ENCODE measurements at places on chromosomes 1 and 21.

DNA sequence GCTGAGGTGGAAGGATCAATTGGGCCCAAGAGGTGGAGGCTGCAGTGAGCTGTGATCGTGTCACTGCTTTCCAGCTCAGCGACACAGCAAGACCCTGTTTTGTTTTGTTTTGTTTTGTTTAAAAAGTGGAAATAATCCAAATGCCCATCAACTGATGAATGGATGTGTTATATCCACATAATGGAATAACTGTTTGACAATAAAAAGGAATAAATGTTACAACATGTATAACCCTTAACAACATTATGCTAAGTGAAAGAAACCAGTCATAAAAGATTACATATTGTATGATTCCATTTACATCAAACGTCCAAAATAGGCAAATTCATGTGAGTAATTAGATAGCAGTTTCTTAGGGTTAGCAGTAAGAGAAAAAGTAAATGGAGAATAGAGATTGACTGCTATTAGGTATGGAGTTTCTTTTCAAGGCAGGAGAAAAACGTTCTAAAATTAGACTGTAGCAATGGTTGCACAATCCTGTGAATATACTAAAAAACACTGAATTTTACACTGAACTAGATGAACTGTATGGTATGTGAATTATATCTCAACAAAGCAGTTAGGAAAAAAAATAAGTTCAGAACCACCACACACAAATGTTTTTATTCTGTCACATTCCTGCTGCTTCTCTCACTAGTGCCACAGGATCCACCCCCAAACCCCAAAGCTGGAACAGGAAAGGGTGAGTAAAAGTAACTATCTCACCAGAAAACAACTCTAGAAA lies 15.7 kb downstream of the FOXJ3 start:
- DNase-seq: no peak

DNA sequence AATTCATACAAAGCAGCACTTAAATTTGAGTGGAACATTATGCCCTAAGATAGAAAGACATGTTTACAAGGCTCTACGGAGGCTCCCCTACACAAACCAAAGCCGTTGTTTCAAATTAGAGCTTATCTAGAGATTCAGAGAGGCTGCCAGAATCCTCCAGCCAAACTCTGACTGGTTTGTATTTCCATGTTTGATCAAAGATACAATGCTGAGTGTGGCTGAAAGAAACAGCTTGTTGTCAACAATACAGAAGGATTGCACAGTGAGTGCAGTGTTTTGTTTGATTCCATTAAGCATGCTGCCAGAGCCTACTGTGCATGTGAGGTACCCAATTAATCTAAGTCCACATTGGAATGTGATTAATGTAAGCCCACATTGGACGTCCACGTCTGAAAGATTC lies 402.7 kb downstream of the DISC1 start:
- no peak for DNase-seq

GRCh38 chr1:226125831-226126230 lies 60.7 kb downstream of the ACBD3 start:
- DNase-seq: no peak

DNA sequence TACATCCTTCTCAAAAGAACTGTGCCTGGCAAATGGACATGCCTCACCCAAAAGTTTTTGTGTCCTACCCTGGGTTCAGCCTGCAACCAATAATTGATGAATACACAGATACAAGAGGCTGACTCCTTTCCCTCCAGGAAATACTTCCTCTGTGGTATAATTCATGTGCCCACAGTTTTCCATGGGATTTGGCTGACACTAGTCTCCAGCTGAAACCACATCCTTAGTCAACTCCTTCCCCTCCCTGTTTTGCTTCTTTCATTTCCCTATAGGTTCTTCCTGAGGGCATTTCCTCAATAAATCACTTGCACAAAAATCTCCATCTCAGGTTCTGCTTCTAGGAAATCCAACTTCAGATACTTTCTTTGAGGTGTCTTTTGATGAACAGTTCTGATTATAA lies 436.6 kb upstream of the C1orf87 start:
- no peak for DNase-seq

- DNase-seq: no peak
These were observed 44.7 kb upstream of the LYPLAL1 start for GRCh38 chr1:219128957-219129356.

DNA sequence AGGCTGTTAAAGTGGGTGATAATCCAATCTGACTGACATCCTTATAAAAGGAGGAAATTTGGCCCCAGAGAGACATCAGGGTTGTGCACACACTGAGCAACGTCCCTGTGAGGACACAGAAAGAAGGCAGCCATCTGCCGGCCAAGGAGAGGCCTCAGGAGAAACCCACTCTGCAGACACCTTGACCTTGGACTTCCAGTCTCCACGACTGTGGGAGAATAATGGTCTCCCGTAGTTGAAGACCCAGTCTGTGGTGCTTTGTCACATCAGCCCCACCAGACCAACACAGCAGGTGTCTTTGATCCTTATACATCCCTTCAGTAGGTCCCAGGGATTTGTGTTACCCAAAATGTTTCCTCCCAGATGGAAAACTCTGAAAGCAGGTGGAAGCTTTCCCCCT lies 4.2 kb upstream of the DNAJC28 start:
- no peak for DNase-seq

- peak; percentile 26 for DNase-seq
These were observed 14.6 kb upstream of the TMEM61 start for GRCh38 chr1:54965624-54966340.

- DNase-seq: no peak
These were observed 117.7 kb upstream of the ETS2 start for GRCh38 chr21:38688068-38688467.

DNA sequence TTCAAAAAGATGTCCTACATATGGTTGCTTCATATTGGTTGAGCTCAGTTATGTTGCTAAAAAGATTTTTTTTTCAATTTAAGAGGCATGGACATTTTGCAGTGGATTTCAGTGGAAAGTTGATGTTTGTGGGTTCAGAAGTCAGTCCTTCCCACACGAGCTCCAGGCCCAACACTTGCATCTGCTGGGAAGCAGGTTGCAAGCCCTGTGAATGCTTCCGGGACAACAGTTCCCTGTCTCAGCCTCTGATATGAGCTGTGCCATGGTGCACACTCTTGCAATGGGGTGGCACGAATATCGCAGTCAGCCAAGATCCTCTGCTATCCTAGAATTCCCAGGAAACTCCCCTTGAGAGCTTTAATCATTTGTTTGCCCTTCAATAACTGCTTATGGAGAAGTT lies 30.3 kb upstream of the ABCG1 start:
- no peak for DNase-seq

- no peak for DNase-seq
These were observed 182.6 kb downstream of the TGFB2 start for GRCh38 chr1:218527737-218528136.

DNA sequence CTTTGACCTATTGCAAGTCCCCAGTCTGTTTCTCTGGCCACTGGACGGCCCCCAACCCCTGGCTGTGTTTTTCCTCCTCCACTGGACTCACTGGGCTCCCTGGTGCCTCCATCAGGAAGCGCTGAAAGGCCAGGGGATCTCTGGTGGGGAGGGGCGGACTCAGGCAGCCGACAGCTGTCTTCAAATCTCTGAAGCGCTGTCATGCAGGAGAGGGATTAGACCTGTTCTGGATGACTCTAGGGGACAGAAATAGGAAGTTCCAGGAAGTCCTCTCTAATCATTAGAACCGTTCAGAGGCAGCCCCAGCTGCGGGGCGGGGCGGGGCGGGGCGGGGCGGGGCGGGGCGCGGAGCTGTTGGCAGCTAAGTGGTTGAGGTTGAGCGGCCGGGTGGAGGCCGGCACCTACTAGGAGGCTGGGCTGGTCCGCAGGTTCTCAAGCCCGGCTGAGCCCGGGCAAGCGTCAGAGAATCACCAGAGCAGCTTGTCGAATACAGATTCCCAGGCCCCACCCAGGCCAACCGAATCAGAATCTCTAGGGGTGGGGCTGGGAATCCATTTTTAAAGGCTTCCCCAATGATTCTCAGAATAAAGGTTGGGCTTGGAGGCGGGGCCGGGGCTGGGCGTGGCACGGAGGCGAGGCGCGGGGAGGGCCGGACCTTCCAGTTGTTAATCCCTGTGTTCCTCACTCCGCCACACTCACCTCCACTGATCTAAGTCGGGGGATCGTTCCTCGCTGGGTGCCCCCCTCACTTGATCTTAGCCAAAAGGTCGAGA lies 11.4 kb upstream of the PHLDA3 start:
- DNase-seq: peak; percentile 64

DNA sequence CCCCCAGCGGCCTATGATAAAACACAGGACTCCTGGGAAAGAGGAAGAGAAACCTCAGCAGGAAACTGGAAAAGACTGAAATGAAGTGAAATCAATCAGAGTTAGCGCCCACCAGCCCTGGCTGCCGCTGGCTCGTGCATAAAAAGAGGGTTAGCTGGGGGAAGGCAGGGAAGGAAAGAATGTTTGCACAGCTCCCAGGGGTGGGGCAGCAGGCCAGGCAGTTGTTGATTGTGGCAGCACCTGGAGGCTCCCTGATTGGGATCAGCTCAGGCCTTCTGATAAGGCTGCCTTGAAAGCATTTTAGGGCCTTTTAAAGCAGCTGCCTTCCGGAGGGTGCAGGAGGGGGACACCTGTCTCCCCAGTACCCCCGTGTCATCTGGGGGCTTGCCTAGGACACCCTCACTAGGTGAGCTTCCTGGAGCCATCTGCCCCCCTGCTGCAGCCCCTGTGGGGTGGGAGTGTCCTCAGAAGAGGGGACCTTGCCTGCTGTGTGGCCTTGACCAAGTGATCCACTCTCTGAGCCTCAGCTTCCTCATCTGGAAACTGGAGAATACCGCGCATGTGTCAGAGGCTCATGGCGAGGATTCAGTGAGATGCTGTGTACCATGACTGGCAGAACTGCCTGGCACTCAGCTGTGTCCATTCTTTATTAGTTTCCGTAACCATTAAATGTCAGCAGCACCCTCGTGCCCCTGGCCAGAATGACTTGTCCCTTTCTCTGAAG lies 6.6 kb downstream of the EPHB2 start:
- no peak for DNase-seq

- DNase-seq: no peak
These were observed 591 bp downstream of the SHC1 start for GRCh38 chr1:154969860-154970452.

DNA sequence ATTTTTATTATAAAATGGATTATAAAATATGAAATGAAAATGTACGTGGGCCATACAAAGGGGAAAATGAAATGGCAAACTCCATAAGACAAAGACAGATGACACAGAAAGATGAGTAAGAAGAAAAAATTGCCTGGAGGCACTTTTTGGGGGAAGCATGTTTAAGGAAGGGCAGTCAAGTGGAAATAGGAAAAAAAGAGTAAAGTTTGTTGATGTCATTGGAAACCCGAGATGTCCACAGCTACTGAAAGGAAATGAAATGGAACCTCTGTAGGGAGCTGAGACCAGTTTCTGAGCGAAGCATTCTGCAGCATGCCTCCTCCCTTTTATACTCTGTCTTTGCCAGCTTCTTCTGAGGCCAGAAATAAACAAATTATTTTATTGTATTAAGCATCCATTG lies 203.4 kb upstream of the UBE2U start:
- DNase-seq: no peak

GRCh38 chr1:5368201-5368600 lies 624.0 kb downstream of the NPHP4 start:
- DNase-seq: no peak

DNA sequence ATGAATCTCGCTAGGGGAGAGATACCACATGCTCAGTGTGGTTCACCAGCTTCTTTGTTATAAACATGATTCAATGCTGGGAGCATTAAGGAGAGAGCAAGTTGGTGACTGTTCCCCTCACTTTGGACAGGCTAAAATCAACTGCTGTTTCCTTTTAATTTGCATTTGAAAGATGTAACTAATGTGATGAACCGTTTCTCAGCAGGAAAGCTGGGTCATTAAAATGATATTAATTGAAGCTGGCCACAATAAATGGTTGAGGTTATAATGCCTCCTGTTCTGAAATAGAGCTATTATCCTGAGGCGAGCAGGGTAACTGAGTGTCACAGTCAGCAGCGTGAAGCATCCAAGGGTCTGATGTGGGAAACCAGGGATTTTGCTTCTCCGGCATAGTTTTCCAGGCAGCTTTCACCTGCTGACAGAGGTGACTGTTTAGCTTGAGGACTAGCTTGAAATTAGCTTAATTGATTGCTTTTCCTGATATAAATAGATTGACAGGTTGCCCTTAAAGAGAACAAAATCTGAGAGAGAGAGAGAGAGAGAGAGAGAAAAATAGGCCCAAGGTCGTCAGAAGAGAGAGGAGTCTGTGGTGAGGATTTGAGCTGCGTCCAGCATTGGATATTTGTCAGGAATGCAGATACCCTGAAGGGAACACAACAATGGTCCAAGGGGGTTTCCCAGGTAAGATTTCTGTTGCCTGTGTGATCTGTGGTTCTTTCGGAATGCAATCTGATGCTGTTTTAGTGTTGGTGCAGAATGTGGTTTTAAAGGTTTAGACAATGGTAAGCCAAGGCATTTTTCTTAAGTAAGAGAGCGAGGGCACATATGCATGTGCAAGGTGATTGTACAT lies 209.7 kb downstream of the PATJ start:
- no peak for DNase-seq

GRCh38 chr1:77642941-77643340 lies 39.5 kb downstream of the ZZZ3 start:
- DNase-seq: no peak

DNA sequence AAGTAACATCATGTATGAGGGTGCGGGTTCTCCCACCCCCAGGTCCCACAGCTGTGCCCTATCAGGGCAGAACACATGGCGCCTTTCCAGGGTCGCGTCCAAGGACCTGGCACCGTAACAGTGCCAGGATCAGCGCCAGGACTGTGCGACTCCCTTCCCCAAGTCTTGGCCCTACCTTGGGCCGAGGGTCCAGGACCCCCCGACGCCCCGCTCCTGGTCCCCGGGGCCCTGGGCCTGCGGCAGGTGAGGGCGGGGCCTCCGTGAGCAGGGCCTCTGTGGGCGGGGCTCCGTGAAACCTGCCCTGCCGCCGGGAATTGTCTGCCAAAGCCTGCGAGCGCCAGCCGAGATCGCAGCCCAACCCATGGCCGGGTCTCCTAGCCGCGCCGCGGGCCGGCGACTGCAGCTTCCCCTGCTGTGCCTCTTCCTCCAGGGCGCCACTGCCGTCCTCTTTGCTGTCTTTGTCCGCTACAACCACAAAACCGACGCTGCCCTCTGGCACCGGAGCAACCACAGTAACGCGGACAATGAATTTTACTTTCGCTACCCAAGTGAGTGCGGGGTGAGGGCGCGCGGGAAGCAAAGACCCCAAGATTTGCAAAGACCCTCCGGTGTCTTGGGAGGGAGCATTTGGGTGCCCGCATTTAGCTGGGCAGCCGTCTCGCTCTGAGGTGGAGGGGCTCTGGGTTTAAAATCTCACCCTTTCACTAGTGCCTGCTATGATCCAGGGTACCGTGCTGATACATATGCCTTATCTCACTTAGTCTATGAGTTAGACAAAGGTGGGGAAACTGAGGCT lies at the start of gene RHBG:
TSS of gene RHBG (plus strand) at position 323 of the 796 bp plus-strand sequence. CDS start at position 362, 39 bp downstream.
- DNase-seq: no peak

DNA sequence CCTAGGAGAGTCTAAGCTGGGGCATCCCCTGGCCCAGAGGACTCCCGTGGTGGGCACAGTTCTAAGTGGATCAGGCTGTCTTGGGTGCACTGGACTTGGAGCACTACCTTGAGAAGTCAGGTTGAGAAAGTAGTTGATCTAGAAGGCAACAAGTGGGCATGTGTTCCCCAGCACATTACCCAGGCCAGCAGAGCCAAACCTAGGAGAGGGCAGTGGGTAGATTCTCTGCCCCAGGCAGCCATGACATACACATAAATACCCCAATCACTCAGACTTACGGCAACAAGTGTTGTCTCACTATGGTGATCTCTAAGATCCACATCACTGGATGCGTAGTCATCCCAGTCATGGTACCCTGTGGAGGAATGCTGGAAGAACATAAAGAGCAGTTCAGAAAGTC lies 1.6 kb upstream of the PMF1 start:
- no peak for DNase-seq

- DNase-seq: no peak
These were observed 96.6 kb downstream of the LMX1A start for GRCh38 chr1:165259706-165260428.

GRCh38 chr1:119779869-119780356 lies 11.2 kb upstream of the HMGCS2 start:
- DNase-seq: no peak

Measured in GM18507 (cell line).